Lung microvascular endothelial cell (primary cell): ENCODE measurements at places on chromosomes 2 and 18.
A peak's percentile ranks its signal among the peaks of the same experiment; 100 is the strongest.

DNA sequence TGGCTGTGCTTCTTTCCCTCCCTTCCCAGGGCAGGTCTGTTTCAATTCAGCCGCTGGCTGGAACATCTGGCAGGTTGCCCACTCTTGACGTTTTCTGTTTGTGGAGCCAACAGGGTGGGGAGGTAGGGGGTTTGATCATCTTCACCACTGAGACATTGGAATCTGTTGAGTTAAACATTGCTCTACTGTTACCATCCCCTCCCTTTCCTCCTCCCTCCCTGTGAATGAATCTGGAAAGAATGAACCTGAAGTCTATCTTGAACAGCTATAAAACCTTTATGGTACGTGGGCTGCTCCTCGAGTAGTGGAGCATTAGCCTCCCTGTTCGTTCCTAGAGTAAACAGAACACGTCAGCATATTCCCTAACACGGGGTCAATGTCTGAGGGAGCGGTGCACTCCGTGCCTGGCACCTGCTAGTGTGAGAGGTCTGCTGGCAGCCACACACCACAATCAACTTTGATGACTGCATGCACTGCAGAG, 249.9 kb upstream of the RBBP8 start:
- DNase-seq: peak; percentile 82

DNA sequence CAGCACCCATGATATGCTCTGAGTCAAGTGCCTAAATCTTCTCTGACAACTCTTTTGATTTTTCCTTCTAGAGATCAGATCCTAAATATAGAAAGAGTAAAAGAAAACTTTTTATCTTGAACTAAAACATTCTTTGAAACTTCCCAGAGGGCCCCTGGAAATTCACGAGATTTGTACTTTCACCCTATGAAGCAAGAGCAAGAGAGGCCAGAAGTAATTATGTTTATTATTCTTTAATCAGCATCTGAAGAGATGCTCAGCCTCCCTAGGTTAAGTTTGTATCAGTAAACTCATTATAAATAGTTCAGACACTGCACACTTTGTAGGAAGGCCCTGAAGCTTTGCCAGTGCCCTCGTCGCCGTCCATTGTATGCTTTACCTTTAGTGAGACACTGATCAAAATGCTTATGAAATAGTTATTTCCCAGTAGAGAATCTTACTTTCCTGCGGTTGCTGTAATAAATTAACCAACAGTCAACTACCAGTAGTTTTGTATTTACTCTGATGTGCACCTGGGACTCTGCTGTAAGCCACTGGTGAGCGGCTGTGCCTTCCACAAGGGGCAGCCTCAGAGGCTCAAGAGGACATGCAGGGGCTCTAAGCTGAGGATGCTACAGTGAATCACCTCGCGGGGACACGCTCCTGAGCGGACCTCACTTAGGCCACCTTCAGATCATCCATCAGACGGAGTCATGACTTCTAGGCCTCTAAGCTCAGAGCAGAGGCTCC, 71.9 kb downstream of the BIN1 start:
- DNase-seq: no peak

DNA sequence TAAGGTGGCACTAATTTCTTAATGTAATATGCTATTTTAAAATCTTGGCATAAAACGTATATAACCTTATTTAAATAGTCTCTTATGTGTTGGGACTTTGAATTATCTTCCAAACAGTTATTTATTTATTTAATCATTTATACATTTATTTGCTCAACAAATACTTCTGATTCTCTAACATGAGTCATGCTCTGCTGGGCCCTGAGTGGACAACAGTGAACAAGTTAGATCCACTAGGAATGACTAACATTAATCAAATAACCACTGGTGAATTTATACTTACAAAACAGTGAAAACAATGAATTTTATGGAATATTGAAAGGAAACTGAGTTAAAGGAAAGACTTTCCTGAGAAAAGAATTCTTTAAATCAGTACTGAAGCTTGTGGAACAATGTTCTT, 1257.2 kb upstream of the CHAC2 start:
- no peak for DNase-seq

GRCh38 chr2:63225964-63226686, 175.5 kb downstream of the OTX1 start:
- DNase-seq: no peak

DNA sequence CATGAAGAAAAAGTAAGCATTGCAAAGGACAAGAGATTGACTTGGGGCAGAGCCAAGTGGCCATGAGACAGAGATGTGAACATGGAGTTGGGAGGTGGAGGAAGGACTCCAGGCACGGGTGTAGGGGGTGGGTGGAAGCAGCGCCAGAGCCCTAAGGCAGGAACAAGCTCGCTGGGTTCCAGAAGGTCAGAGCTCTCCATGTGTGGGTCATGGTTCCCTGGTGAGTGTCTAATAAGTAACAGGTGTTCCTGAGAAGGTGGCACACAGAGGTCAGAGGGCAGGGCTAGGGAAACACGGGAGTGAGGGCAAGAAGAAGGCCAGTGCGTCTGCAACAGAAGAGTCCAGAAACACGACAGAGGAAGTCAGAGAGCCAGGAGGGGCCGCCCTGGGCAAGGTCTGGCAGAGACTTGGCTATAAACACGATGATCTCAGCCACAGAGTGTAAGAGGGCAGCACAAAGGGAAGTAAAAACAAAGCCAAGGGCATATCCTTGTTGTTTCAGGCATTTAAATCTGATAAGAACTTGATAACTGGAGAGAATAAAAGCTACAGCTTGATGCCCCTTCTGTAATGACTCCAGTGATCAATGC, 260.8 kb downstream of the TGIF1 start:
- peak; percentile 84 for DNase-seq

- no peak for DNase-seq
Observed at GRCh38 chr2:188527141-188527540, 235.5 kb downstream of the GULP1 start.

DNA sequence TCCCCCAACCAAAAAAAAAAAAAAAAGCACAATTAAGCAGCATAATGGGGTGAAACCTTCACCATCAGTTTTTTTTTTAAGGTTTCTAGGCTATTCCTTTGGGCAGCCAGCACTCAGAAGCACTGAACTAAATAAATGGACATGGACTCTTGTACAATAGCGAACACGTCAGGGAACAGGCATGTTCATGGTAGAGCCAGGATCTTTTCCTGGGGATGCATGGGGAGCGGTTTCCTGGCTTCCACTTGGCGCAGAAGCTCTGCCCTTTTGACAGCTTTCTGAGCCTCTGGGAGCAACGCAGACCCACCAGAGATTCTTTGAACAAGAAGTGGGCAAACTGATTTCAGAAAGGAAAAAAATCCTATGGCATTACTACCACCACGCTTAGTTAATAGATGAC, 35.0 kb downstream of the ALPK2 start:
- DNase-seq: peak; percentile 81

- DNase-seq: no peak
Observed at GRCh38 chr2:158130832-158131473, 29.3 kb downstream of the UPP2 start.

GRCh38 chr2:201644001-201644400, 698 bp upstream of the TMEM237 start:
- no peak for DNase-seq
